AG10803 (cell line): ENCODE measurements at places on chromosomes 1 and 21.

DNA sequence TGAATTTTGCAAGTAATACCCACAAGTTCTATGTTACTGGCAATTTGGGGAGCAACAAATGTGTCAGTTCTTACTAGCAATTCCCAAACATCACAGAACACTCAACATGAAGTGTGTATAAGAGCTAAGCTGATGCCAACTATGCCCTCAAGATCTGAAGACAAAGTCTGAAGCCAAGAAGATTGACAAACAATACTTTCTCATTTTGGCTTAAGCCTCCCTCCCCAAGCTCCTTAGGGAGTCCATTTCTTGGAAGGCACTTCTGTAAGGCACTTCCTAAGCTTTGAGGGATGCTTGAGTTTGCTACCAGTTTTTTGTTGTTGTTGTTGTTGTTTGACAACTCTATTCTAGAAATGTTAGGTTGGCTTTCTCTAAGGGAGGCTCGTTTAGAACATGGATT lies 154.4 kb upstream of the ZNF644 start:
- DNase-seq, result no peak

GRCh38 chr1:159554696-159555095 lies 18.9 kb upstream of the OR10J5 start:
- DNase-seq, result peak; percentile 15

GRCh38 chr1:20220036-20220435 lies 33.7 kb upstream of the PLA2G2C start:
- no peak for DNase-seq

DNA sequence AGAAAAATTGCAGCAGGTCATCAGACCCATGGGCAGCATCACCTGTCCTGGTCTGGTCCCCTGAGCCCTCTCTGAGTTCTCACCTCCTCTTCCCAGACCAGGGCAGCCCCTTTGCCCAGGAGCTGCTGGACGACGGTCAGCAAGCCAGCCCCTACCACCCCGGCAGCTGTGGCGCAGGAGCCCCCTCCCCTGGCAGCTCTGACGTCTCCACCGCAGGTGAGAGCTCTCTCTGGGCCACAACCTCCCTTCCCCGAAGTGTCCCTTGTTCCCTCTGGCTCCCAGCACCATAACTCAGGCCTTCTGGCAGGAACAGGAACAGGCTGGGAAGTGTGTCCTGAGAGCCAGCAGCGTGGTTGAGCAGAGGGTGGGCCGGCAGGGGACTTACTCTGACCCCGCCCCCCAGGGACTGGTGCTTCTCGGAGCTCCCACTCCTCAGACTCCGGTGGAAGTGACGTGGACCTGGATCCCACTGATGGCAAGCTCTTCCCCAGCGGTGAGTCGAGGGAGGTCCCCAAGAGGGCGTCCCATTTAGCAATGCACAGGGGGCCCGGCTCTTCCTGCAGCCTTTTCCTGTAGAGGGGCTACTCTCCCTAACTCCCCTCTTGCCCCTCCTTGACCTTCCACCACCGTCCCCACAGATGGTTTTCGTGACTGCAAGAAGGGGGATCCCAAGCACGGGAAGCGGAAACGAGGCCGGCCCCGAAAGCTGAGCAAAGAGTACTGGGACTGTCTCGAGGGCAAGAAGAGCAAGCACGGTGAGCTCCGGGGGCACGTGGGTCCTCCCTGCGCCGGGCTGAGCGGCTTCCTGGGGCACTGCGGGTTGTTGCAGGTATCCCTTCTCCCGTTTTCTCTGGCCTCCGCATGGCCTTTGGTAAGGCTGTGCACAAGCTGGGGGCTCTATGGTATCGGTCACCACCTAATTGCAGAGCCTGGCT lies 2.4 kb downstream of the ELF3 start:
- DNase-seq, result no peak

DNA sequence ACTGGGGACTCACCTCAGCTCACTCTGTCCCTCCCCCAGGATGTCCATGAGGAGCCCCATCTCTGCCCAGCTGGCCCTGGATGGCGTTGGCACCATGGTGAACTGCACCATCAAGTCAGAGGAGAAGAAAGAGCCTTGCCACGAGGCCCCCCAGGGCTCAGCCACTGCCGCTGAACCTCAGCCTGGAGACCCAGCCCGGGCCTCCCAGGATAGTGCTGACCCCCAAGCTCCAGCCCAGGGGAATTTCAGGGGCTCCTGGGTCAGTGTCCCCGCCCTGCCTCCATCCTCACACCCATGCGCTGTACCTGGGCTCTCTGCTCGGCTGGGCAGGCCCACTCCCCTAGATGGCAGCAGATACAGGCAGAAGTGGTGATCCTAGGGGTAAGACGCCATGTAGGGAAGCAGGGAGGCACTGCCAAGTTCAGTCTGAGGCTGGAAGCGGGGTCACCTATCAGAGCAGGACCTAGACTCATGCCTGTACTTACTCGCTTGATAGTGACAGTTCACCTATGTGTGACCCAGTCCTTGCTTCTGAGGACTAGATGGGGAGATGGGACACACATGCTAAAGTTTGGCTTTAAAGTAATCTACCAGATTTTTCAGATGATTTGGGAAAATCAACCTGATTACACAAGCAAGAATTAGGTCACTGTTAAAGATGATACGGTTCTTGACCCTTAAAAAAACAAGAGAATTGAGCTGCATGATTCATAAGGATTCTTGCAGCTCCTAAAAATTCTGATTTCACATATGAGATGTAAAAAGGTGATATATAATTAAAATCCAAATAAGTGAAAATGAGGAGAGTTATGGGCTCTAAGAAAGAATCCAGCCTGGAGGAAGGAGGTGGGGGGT lies 38.7 kb downstream of the ETNK2 start:
- no peak for DNase-seq

DNA sequence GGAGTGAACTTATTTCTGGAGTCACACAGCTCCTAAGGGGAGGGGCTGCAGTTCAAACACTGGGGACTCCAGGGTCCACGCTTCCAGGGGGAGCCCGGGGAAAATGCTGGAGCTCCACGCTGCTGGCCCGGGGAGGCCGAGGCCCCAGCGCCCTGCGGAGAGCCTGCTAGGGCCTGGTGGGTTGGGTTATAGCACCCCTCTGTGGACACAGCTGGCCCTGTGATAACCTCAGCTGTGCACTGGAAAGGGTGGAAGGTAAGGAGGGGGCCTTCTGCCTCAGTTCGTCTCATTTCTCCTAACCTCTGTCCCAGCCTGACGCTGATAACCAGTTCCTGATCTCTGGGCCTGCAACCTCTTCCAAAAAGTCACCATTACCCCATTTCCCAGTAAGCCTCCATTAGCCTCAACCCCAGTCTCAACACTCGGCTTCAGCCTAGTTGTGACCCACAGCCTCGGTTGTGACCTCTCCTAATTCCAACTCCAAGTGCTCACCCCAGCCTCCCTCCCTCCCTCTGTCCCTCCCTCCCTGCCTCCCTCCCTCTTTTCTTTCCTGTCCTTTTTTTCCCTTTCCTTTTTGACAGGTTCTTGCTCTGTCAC lies 7.1 kb downstream of the NBL1 start:
- peak; percentile 58 for DNase-seq

DNA sequence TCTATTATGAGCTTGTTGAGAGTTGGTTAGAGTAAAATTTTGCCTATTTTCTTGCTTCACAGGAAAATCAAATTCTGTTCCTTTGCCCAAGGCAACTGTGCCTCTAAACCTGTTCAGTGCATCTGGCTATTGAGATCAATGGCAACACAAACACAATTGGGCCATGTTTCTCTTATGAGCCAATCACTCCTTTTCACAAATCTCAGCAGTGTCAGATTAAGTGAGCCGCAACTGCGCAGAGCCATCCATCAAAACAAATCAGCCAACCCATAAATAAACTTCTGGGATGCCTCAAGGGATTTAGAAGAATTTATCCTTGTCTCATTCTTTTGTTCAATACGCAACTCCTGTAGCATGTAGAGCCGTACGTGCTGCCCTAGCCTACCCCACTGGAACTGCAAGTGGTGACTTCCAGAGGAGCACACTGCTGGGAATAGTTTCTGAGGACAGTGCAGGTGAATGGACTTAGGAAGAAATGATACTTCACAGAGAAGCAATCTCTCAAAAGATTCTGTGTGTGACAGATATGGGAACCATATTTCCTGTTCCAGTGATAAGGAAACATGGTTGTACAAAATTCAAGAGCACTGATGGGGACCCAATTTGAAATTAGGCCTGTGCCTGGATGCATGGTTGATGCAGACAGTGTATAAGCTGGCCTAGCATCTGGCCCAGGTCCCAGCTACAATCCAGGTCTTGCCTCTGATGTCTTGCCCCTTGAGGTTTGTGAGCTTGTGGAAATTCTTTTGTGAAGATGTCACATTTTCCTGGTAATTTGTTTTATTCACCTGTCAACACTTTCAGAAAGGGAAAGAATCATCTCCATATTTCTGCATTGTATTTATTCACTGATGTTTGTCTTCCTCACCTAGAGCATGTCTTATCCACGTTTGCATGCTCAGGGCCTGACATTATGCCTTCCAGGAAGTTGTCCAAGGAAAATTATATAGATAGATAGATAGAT lies 166.2 kb downstream of the URB2 start:
- no peak for DNase-seq

DNA sequence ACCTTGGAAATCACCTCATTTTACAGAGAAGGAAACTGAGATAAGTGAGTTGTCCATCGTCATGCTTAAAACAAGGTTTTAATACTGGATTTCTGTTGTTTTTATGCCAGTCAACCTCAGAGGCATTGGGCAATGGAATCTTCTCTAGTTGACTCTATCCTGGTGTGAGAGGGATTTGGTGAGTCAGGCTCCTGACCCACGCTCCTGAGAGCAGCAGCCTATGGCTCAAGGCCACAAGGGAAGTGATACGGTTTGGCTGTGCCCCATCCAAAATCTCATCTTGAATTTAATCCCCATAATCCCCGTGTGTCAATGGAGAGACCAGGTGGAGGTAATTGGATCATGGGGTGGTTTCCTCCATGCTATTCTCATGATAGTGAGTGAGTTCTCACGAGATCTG lies 90.1 kb downstream of the TLR5 start:
- DNase-seq, result peak; percentile 18

DNA sequence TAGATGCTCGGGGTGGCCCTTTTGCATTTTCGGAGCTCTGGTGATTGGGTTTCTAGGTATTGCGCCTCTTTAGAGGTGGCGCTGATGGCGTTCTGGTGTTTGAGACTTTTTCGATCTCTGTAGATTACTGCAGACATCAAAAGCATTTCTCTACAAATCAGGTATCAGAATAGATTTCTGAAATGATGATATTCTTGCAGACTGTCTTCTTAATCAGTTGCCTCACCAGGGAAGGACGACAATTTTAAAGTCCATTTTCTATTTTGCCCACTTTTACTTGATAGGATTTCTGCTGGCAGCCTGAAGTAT lies 65.2 kb upstream of the VAMP3 start:
- no peak for DNase-seq

GRCh38 chr21:38917043-38917774 lies 111.5 kb downstream of the ETS2 start:
- DNase-seq, result no peak

GRCh38 chr1:147076442-147076841 lies 95.8 kb downstream of the PRKAB2 start:
- DNase-seq, result no peak

- no peak for DNase-seq
These were observed 1.3 kb downstream of the TRIM67 start for GRCh38 chr1:231162970-231163829.
